C1 segment of cervical spinal cord (tissue), 14 donors: ENCODE measurements at places on chromosomes 1 and 21.
A peak's percentile ranks its signal among the peaks of the same experiment; 100 is the strongest.

DNA sequence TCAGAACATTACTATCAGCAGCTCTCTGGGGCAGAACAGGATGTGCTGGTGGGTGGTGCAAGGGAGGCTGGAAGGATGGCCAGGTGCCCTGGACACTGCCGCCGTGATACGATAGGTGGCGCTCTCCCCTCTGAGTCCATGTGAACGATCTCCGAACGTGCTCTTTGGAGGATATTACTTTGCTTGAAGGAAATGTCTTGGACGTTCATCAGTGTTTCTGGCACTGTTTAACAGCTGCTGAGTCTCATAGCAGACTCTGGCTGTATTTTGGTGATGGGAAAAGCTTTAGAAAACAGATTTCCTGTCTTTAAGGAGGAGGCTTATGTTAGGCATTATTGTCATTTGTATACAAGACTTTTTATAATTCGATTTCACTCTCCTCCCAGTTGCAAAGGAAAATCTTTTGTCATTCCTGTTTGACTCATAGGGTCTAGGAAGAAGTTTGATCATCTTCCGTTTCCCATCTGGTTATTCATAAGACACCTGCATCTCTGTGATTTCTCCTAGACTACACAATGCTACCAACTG, 386.2 kb upstream of the ADGRL2 start:
- peak; percentile 31 for DNase-seq

GRCh38 chr1:63623952-63624351, 30.7 kb downstream of the PGM1 start:
- no peak for DNase-seq

DNA sequence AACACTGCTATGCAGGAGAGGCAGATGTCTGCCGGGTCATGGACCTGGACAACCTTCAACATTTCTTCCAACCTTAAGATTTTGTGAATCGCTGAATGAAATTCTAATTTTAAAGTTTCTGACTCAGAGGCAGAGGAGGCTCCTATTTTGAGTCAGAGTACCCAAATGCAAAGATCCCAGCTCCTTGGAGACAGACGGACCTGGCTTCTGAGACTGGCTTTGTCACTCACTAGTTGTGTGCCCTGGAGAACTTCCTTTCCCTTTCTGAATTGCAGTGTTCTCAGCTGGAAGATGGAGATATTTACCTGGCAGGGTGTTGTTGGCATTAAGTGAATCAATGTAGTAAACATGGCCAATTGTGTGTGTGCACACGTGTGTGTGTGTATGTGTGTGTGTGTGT, 51.9 kb downstream of the IER5 start:
- no peak for DNase-seq

DNA sequence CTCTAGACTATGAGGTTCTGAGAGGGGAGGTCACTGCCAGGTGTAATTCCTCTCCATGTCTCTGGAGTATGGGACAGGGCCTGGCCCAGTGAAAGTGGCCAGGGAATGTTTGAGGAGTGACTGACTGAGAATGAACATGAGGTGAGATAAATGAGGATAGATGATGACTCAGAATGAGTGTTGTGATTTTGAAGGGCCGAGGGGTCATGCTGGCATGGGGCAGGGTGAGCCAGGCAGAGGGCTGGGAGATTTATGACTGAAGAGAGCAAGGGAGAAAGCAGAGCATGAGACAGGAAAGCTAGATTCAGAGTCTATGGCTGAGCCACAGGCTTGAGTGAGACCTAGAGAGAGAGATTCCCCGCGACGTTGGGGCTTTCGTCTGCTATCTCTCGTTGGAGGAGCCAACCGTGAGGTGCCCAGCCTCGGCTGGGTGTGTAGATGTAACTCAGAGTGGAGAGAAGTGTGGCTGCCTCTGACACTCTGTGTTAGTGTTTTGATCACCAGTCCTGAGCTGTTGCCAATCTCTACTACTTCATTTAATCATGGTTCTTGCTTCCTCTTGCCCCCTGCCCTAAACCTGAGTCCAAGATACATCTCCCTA, 50.1 kb downstream of the FOXD2 start:
- no peak for DNase-seq

DNA sequence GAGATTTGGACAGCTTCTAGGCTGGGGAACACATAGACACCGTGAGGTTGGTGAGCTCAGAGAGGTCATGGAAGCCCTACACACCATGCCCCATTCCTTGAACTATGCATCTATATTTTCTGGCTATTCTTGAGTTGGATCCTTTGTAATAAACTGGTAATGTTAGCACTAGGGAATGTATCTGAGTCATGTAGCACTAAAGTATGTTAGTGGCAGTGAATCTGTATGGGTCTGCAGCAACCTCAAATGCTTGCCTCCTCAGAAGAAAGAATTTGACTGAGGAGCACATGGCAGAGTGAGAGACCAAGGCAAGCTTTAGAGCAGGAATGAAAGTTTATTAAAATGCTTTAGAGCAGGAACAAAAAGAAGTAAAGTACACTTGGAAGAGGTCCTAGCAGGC, 43.7 kb upstream of the LRRC7 start:
- DNase-seq: no peak

- no peak for DNase-seq
These were observed 3.8 kb downstream of the MASP2 start for GRCh38 chr1:11042995-11043874.

- DNase-seq: no peak
These were observed 24.8 kb upstream of the SLC22A15 start for GRCh38 chr1:115951560-115951959.

DNA sequence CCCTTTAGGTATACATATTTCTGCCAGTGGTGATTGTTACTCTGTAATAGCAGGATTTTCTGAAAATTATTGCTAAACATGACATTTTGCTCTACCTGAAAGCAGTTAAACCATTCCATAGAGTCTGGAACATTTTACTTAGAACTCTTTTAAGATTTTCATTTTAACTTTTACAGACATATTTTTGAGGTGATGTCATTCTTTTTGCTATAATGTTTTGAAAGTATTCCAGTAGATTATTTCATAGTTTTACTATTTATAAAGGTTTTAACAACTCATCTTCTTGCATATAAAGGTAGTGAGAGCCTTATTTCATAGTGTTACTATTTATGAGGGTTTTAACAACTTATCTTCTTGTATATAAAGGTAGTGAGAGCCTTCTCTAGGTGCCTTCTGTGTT, 42.9 kb downstream of the PTBP2 start:
- no peak for DNase-seq

GRCh38 chr1:91900562-91900961, 14.6 kb upstream of the TGFBR3 start:
- DNase-seq: no peak

GRCh38 chr1:171807556-171807955, 26.1 kb downstream of the METTL13 start:
- DNase-seq: no peak

DNA sequence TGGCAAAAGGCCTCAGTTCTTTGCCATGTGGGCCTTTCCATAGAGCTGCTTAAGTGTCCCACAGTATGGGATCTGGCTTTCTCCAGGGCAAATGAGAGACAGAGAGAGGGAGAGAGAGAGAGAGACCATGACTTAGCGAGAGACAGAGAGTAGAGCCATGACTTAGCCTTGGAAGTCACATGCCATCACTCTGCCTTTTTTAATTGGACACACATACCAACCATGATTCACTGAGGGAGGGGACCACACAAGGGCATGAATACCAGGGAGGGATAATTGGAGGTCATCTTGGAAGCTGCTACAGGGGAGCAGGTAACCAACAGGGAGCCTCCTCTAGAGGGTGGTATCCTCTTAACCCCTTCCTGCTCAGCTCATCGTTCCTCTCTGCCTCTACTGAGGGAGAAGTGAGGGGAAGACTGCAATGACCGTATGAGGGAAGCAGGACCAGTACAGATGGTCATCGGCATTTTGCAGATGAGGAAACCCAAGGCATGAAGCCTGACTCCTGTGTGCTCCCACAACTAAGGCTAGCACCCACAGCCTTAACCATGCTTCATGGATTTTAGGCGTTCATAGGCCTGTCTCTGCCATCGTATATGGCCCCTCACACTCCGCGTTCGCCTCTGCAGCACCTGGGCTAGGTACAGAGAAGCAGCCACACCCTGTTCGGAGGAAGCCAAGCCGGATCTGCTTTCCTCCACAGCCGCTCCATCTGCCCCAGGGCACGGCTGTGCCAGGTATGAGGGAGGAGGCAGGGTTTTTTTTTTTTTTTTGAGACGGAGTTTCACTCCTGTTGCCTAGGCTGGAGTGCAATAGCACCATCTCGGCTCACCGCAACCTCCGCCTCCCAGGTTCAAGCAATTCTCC, 38.6 kb downstream of the MEF2D start:
- DNase-seq: no peak

- no peak for DNase-seq
These were observed 734 bp downstream of the MED18 start for GRCh38 chr1:28329395-28330153.

- DNase-seq: no peak
These were observed 8.7 kb downstream of the AGPAT3 start for GRCh38 chr21:43873673-43874072.

DNA sequence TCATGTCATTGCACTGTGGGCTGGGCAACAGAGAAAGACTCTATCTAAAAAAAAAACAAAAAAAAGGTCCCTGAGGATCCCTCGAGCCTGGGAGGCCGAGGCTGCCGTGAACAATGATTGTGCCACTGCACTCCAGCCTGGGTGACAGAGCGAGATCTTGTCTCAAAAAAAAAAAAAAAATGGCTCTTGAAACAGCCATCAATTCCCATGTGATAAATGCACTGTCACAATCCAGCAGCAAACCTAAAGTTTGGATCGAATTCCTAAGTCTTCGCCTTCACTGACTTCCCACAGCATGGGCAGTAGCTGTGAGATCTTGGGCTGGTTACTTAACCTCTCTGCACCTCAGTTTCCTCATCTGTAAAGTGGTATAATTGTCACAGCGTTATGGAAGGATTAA, 43.5 kb downstream of the IGSF3 start:
- no peak for DNase-seq

DNA sequence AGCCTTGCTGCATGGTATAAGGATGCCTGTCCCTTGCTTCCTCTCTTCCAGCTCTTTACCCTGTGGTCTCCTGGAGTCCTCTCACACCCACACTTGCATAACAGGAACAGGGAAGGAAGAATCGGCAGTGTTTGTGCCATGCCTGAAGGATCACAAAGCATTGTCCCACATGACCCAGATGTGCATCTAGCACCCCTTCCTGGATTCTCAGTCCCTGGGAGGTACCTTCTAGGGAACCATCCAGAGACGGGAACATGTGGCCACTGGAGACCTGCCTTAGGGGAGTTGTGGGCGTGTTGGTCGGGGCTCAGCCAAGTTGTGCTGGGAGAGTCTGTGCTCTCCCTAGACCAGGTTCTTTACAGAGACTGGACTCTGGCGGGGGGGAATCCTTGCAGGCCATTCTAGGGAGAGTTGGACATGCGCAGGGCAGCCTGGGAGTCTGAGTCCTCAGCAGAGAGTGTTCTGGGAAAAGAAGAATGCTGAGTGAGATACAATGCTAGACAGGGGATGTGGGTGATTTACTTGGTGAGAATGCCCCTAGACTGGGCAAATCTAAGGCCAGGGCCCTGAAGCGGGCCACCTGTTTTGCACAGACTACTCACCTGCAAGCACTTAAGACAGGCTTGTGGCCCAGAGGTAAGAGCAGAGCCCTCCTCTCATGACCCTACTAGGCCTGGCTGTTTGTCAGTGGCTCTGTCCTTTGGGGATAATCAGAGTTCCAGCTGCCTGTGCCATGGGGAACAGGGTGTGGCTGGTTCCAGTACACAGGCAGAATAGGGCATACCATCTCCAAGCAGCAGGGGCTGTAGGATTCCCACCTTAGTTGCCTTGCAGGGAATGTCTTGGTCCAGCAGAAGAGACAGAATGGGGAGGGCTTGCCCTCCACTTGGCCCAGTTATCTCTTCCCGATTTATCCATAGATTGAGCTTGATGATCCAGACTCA, 89.8 kb downstream of the MAN1C1 start:
- no peak for DNase-seq

DNA sequence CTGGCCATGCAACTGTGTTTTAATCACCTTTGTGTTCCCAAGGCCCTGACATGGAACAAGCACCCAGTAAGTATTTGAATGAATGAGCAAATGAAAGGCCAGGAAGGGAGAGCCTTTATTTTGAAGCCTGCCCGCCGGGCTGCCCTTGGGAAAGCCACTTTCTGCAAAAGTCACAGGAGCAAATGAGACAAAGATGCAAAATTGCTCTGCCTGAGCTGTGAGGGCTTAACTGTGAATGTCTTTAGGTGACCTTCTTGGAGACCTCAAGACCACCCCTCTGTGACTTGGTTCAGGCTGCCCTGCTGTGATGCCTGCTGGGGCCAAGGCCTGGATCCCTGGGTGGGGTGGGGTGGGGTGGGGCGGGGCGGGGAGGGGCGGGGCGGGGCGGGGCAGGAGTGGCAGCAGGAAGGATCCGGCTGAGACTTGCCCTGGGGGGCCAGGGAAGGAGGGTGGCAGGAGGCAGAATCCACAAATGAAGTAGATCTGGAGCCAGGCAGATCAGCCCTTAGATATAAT, 54.0 kb downstream of the RUNX3 start:
- no peak for DNase-seq
